ENCODE measurements at places on chromosomes 11 and 22.
A peak's percentile ranks its signal among the peaks of the same experiment; 100 is the strongest.

GRCh38 chr11:61507012-61507768 lies 1.4 kb upstream of the LRRC10B start:
- no peak for DNase-seq

GRCh38 chr22:46693634-46694415 lies 44.2 kb downstream of the CERK start:
- no peak for DNase-seq

- no peak for DNase-seq
Measured at GRCh38 chr22:24905909-24906308, 40.6 kb downstream of the LHFPL7 start.

GRCh38 chr11:107859459-107860239 lies 1.1 kb upstream of the SLC35F2 start:
- DNase-seq: peak; percentile 21

DNA sequence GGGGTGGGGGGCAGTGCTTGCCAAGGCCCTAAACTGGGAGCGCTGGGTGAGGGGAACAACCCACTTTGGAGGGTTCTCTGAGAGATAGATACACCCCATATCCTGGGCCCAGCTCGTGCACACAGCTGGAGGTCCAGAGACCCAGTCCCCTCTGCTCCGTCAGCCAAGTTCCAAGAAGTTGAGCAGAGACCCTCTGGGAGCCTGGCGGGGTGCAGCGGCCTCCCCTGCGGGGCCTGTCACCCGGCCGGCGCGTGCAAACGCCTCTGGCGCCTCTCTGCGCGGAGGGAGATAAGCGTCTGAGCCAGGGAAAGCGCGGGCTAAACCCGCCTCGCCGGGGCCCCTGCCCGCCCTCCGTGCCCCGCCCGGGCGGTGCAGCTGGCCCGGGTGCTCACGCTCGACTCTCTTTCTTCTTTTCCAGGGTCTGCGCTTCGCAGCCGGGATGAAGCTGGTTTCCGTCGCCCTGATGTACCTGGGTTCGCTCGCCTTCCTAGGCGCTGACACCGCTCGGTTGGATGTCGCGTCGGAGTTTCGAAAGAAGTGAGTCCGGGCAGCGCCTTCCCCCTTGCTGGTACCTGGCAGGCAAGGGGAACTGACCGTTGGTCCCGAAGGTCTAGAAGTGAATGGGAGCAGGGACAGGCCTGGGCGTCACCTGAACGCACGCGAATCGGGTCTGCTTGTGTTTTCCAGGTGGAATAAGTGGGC lies 540 bp downstream of the ADM start:
- DNase-seq: no peak

Data from stimulated activated CD4-positive, alpha-beta T cell treated with anti-CD3 and anti-CD28 coated beads, Interleukin-2, amount 100 ng/mL, for 4 hours (primary cell).